ENCODE measurements at places on chromosomes 1 and 21.

GRCh38 chr1:202184750-202185460 lies 8.7 kb upstream of the LGR6 start:
- peak; percentile 79 for DNase-seq

DNA sequence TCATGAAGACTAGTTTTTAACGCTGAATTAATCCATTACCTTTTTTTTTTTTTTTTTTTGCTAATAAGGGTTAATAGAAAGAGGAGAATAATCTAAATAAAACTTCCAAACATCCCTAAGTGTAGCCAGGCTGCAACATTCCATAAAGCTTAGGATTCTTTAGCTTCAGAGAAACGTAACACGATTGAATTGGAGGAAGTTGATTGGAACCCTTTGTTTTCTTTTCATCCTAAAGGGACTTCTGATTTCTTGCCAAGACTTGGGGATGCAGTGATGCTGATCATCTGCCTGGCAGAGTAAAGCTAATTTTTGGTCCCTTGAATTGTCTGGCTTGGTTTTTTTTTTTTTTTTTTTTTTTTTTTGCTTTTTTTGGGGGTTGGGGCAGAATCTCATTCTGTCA lies 142.9 kb downstream of the VPS13D start:
- no peak for DNase-seq

- peak; percentile 18 for DNase-seq
Measured at GRCh38 chr1:156291226-156292061, 4.0 kb downstream of the GLMP start.

DNA sequence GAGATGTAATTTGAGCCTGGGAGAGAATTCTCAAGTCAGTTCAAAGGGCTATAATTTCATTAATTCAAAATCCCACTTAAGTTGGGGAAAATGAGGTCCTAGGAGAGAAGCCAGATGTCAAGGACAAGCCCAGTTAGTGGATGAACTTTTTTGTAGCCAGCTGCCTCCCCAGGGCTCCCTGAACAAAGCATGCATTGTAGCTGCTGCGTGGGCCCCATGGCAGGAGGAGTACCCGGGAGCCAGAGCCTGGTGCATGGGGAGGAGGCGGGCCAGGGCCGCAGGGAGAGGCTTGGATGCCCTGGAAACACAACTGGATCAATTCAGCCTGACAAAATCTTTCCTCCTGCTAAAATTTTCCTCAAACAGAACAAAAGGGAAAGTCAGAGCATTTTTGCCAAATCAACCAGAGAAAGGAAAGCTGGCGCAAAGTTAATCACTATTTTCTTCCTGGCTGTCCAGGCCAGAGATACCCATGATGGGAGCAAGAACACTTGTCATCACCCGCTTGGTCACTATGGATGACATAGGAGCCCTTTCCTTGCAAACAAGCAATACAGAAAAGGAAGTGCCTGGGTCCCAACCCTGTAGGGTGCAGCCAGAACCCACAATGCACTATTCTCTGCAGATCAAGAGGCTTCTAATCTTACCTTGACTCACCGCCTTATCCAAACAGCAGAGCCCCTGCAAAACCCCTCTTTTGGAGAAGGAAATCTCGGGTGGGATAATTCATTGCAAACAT lies 248.1 kb upstream of the RAB4A start:
- DNase-seq = no peak

- no peak for DNase-seq
Measured at GRCh38 chr21:16492356-16492755, 762.6 kb downstream of the USP25 start.

DNA sequence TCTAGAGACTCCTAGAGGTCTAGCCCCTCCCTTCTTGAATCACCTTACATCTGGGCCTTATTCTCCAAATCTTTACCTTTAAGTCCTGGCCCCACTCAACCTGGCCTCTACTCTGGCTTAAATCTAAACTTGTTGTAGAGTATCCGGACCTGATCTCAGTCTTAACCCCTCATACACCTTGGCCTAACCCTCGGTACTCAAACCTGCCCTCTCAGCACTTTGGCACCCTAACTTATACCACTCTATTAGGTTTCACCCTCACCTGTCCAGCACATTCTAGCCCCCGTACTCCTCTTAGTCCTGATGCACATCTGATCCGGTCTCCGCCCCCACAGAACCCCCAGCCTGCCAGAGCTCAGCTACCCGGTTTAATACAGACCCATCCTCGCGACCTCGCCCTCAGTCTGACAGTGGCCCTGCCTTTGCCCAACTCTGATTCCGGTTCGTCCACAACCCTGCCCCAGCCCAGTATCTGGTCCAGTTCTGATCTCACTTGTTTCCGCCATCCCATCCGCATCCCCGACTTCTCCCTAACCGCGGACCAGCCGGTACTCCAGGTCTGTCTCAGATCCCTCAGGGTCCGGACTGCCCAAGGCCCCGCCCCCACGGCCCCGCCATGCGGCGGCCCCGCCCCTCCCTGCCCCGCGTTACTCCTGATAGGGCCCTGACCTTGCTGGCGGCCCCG lies 1.5 kb downstream of the TRIM62 start:
- DNase-seq = no peak

- DNase-seq = no peak
Measured at GRCh38 chr1:77416692-77417450, 135.1 kb downstream of the AK5 start.

- DNase-seq = no peak
Measured at GRCh38 chr1:33984906-33985565, 121.2 kb downstream of the HMGB4 start.

DNA sequence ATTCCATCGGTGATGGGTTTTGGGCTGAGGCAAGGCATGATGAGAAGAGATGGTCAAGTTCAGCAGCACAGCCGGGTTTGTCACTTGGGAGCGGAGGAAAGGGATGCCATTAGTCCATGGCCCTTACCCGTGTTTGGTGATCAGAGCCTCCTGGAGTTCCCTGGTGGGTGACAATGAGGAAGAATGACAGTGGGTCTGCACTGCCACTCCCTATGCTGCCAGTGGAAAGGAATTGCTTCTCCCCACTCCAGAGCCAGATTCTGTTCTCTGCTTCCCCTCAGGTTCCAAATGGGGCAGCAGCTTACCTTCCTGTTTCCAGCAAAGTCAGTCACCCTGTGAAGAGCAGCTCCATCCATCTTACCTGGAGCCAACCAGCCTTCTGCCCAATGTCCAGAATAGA lies 393.1 kb downstream of the PTPRU start:
- DNase-seq = no peak

GRCh38 chr21:45417256-45417950 lies 12.4 kb downstream of the COL18A1 start:
- DNase-seq = no peak

- no peak for DNase-seq
Measured at GRCh38 chr1:13784971-13785370, 85.0 kb downstream of the PRDM2 start.

DNA sequence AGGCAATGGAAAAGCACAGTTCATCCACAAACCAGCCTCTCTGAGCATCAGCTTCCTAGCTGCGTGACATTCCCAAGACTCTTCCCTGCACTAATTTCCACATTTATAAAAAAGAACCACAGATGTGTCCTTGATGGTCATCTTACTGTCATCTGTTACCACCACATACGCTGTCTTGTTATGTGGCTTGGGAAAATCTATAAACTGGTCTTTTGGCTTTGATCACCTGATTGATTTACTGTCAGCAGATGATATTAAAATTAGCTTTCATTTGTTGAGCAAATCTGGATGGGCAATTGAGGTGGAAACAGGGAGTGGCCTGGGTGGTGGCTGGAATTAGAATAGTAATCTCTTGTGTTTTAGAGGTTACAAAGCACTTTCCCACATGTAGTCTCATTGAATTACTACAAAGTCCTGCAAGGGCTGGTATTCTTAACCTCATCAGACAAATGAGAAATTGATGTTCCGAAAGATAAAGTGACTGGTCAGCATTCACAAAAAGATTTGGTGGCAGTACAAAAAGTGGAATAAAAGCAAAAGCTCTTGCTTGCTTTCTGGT lies 231.7 kb upstream of the SGIP1 start:
- no peak for DNase-seq

- DNase-seq = no peak
Measured at GRCh38 chr21:18803624-18804023, 400.0 kb upstream of the TMPRSS15 start.

DNA sequence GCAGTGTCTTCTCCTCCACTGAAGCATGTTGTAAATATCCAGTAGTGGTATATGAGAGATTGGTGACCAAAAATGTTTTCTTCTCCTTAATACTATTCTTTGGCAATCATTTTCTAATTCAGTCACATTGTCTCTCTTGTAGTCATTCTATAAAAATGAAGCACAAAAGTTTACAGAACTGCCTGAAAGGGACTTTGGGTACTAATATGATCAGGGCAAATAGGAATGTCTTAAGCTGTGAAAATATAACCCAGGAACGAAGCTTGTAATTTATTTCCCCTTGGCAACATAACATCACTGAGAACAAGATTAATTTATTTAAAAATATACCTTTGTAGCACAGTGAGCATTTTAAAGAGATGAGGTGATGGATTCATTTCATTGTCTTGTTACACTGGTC lies 4.9 kb downstream of the B3GALT2 start:
- DNase-seq = no peak

DNA sequence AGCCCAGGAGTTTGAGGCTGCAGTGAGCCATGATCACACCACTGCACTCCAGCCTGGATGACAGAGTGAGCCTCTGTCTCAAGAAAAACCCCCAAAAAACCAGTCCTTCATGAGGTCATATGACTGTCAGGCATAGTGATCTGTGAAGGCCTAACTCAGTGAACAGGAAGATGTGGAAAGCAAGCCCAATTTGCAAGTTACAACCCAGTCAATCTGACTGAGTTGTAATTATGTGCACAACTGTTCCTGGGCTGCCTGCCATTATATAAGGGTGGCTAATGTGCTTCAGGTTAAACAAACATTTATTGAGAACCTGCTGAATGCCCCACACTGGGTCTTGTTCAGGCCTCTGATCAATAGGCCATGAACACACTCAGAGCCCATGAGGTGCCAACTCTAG lies 38.2 kb upstream of the KIRREL1 start:
- DNase-seq = peak; percentile 20

- no peak for DNase-seq
Measured at GRCh38 chr1:61124078-61124477, 41.7 kb downstream of the NFIA start.

DNA sequence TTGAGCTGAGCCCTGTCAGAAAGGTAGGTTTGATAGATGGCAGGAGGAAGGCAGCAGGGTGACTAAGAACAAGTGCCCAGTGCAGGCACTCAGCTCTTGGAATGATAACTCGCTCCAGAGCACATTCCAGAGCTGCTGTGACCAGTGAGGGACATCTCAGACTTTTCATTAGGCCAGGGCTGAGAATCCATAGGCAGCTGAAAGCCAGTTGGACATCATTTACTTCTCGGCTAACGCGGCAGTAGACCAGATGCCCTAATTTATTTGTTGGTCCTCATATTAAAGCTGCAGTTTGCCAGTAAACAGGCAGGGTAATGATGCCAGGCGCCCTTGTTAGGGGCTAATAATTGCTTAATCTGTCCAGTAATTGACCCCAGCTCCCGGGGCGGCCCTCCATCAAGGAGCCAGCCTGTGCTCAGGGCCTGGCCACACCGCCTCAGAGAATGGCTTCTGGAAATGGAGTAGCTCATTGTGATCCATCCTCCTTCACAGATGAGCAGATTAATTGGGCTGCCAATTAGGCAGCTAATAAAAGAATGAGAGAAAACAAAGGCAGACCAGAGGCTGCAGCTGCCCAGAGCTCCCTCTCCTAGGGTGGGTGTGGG lies 122.0 kb downstream of the BEND5 start:
- DNase-seq = no peak

DNA sequence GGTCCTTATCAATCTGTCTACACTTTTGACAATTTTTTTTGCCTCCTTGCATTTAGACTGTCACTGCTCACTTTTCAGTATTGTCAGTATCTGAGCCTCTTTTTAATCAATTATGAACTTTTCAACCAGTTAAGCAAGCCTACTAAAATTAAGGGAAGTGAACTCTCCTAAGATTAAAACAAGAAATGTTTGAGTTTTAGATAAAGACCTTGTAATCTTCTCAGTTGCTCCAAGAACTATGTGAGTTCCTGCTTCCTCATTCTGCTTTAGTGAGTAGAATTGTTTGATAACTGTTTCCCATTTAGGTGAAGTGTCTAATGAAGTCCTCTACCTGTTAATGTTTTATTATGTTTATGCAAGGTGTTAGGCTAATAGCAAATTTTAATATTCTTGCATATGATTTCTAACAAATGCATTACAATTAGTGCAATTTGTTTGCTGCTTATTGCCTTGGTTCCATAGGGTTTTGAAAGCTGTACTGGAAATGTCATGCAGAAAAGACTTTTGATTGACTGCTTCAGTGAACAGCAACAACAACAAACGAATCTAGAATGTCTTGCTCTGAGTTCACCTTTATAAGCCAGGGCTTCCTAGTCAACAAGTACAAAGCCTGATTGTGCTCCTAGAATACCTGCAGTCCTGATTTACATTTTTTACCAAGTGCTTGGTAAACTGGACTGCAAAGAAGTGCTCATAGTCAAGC lies 40.9 kb downstream of the PLA2G4A start:
- DNase-seq = no peak

DNA sequence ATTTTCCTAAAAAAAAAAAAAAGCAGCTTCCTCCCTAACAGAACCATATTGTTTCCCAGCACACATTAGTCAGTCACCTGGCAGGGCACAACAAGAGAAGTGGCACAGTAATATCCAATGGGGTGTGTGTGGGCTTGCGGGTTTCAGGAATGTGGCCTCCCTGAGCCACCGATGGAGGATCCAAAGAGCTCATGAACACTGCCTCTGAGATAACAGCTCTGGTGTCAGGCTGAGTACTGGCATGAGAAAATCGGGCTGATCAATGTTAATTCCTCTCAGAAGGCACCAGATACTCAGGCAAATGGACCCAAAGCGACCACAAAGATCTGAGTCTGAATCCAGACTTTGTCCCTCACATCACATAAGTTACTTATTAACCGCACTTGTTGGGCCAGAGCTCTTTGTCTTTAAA lies 2.2 kb upstream of the LYPD8 start:
- no peak for DNase-seq

GRCh38 chr1:230204842-230205241 lies 137.8 kb downstream of the GALNT2 start:
- peak; percentile 81 for DNase-seq

DNA sequence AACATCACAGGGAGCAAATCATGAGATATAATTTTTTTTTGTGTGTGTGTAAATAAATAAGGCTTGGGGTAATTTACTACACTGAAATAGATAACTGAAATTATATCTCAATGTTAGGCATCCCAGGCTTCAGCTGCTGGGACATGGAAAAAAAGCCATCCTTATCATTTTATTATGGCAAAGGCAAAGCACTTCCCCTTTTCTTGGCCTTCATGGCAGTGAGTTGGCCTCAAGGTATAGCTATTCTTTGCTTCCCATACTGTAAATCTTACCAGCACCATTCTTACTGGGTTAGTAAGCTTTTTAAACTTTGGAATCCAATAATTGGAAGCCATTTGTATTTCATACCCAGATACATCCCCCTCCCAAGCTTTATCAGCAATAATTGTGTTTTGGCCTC lies 29.0 kb downstream of the RBM11 start:
- no peak for DNase-seq

- no peak for DNase-seq
Measured at GRCh38 chr1:41345434-41346075, 15.7 kb upstream of the FOXO6 start.

- peak; percentile 75 for DNase-seq
Measured at GRCh38 chr1:12356004-12356890, 126.4 kb downstream of the VPS13D start.

GRCh38 chr1:153251562-153251961 lies 7.9 kb upstream of the LORICRIN start:
- DNase-seq = no peak
